ENCODE measurements at places on chromosomes 4 and X. TPM values are rescaled to one million over a fixed set of nuclear protein-coding genes. Genes with fewer than 3 reads are reported as not detected.

CFP gene
- 0.08 TPM for total RNA-seq

HPSE gene
- 0.21 TPM for total RNA-seq

DGKK gene
- not detected for total RNA-seq

F8A3 gene
- total RNA-seq = 9.8 TPM

SOD3 gene
- 6.6 TPM for total RNA-seq

FATE1 gene
- total RNA-seq = not detected

SETD7 gene
- 411 TPM for total RNA-seq

NFKB1 gene
- total RNA-seq = 25.5 TPM

RWDD4 gene
- 65.1 TPM for total RNA-seq

MBNL3 gene
- total RNA-seq = 0.86 TPM

TENT5D gene
- total RNA-seq = not detected

DCAF8L2 gene
- not detected for total RNA-seq

IL1RAPL1 gene
- not detected for total RNA-seq

ARHGAP6 gene
- 16.8 TPM for total RNA-seq

IQCM gene
- 0.94 TPM for total RNA-seq

PPP1R2C gene
- not detected for total RNA-seq

Measured in myocyte (in vitro differentiated cells).